ENCODE measurements at places on chromosomes 5 and 9.

DNA sequence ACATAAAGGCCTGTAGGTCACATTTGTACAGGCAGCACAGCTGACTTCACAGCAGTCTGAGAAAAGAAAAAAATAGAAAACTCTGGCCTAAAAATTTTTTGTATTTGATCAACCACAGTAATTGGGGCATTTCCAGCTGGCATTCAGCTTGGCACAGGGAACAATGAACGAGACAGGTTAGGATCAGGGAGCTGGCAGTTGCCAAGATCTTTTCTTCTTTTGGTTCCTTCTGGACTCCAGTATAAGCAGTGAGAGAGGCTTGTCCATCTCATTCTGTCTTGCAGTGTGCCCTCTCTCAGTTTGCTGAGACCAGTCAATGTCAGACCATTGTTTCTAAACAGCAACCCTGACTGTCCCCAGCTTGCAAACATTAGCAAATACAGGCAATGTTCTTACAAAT is 601.1 kb downstream of the TLR4 start:
- H3K4me1 ChIP-seq, result no peaks in the 10 kb centered on the region
- H3K36me3 ChIP-seq, result no peaks in the 10 kb centered on the region
- no peak for DNase-seq
- no peak overlapping the region for H3K27ac ChIP-seq
- no peaks in the 10 kb centered on the region for H3K27me3 ChIP-seq

DNA sequence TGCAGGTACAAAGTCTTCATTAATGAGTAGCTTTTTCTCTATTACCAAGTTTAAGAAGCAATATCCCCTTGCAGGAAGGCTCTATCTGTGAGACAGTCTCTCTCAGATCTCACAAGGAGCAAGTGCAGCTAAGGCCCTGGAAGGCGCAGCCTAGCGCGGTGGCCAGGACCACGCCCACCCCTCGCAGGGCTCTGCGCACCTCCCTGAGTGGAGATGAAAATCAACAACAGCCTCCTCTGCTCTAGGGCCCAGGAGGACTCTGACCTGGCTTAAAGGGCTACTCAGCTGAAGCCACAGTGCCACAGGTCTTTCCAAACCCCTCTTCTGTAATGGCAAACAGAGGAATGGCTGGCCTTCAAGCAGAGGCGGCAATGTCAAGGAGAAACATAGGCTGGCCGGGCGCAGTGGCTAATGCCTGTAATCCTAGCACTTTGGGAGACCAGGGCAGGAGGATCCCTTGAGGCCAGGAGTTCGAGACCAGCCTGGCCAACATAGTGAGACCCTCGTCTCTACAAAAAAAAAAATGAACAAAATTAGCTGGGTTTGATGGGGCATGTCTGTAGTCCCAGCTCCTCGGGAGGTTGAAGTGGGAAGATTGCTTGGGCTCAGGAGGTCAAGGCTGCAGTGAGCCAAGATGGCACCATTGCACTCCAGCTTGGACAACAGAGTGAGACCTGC is 11.9 kb downstream of the SEC16A start:
- no peaks in the 10 kb centered on the region for H3K4me1 ChIP-seq
- H3K27ac ChIP-seq, result no peak overlapping the region
- H3K27me3 ChIP-seq, result no peaks in the 10 kb centered on the region

- no peak overlapping the region for H3K27ac ChIP-seq
- H3K27me3 ChIP-seq, result no peaks in the 10 kb centered on the region
- no peaks in the 10 kb centered on the region for H3K36me3 ChIP-seq
Observed at GRCh38 chr9:114928136-114928535, 2.3 kb downstream of the TNFSF8 start.

- H3K27ac ChIP-seq, result no peak overlapping the region
- no peaks in the 10 kb centered on the region for H3K27me3 ChIP-seq
- no peaks in the 10 kb centered on the region for H3K36me3 ChIP-seq
- no peak overlapping the region for H3K4me3 ChIP-seq
- DNase-seq, result no peak
Observed at GRCh38 chr5:77167695-77168121, 42.8 kb upstream of the PDE8B start.
